ENCODE measurements at places on chromosomes 3 and 15.

- DNase-seq: no peak
Observed at GRCh38 chr3:13877911-13878280, 2.0 kb downstream of the WNT7A start.

DNA sequence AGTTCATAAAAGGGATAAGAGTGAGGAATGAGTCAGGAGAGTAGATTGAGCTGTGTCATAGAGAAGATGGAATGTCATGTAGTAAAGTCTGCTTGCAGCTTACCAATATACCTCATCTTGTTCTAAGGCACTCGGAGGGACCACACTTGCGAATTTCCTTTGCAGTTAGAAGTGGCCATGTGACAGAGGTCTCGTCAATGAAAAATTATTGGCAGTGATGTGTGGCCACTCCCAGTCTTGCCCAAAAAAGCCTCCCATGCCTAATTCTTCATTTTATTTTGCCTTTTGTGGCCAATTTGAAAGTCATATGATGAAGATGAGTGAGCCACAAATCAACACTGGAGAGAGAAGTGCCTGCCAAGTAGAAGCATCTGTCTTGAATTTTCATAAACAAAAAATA is 465.6 kb upstream of the ZNF385D start:
- no peak for DNase-seq

DNA sequence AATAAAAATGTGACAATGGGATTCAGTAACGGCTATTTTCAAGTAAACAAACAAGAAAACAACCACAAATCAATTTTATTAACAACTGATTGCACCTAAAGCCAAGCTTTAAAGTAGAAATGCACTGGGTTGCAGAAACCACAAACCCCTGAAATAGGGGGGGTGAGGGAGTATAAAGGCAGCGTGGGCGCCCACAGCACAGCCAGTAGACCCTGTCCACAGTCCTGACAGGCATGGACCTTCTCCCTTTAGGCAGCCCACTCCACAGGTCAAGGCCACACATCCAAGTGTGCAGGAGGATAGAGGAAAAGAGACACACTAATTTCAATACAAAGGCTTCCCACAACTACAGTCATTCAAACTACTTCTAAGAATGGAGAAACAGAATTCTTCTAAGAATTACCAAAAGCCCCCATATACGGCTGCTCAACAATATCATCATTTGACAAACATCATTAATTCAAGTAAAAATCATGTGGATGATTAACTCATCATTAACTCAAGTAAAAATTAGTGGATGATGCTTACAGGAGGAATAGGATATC is 48.7 kb downstream of the CHSY1 start:
- no peak for DNase-seq

- DNase-seq: no peak
Observed at GRCh38 chr3:53775834-53776251, 70.4 kb downstream of the CHDH start.

DNA sequence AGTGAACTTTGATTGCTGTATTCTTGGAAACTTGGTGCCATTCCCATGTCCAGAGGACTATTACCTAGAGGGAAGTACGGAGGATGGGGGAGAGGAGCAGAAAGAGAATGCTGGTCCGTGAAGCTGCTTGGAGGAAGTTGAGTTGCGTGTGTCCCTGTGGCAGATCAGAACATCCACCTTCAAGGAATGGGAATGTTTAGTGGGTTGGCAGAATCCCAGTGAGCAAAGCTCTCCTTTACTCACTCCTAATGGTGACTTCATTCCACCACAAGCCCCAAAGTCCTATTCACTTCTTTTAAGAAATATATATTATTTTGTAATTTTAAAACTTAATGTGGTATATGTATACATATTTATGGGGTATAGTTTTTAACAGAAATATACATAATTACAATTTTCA is 247.8 kb upstream of the FEZF2 start:
- no peak for DNase-seq

DNA sequence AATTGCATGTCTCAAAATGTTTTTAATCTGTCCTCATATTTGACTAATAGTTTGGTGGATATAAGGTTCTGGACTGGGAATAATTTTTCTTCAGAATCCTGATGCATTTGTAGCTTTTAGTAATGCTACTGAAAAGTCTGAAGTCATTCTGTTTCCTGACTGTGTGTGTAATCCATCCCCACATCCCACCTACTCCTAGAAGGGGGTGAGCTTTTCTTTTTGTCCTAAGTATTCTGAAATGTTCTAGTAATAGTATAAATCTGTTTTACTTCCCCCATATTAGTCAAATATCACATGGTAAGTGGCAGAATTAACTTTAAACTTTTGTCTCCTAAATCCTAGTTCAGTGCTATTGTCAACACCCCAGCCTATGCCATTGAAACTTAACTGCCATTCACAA is 162.8 kb downstream of the GREM1 start:
- no peak for DNase-seq
